Activated CD4-positive, alpha-beta T cell treated with anti-CD3 and anti-CD28 coated beads, Interleukin-2, amount 10 ng/mL, durations not matched to agents 7 days and 5 days (primary cell): ENCODE measurements at places on chromosomes 3 and 15. TPM values are rescaled to one million over a fixed set of nuclear protein-coding genes. Genes with fewer than 3 reads are reported as not detected.

DNA sequence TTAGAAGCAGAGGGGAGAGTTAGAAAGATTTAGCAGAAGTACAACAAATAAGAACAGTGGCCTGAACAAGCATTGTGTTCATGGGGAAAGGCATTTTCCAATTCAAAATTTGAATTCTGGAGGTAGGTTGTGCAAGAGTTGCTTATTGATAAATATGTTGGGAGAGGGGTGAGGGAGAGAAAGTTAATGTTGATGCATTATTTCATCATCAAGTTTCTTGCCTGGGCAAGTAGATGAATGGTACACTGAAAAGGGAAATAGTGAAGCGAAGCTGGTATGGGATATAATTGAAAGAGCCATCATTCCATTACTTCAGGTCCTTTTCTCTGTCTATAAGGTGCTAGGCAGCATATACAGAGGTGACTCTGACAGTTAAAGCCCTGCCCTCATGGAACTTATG lies 288.9 kb upstream of the GBE1 start:
- no peak for DNase-seq

DNA sequence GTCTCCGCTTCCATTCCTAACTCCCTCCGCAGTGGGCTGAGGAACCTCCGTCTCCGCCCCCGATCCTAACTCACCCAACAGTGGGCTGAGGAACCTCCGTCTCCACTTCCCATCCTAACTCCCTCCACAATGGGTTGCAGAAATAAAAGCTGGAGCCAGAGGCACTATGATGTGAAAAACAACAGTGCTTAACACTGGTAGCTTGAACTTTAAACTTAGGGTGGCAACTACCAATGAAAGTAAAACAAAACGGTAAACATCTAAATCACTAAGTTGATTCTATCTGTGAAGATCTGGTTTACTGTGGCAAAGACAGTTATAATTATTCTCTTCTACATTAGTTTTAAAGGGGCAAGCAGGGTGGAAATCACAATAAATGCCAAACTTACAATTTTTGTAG lies 25.9 kb upstream of the GP5 start:
- no peak for DNase-seq

GRCh38 chr15:67852418-67852817 lies 12.6 kb upstream of the RNU6-1 start:
- DNase-seq = no peak

DNA sequence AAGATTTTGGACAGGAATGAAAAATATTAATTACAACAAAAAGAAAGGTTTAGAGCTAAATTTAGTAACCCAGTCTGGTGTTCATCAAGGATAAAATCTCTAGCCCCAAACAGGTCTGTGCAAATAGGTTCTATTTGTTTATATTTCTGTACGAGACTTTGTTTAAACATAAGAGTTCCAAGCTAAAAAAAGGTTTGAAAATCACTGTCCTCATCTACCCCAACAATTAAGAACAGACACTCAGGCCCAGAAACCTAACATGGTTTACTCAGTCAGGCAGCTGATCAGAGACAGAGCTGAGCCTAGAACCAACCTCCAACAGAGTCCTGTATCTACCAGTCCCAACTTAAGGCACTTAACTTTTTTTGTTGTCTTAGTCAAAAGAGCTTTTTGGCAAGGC lies 49.3 kb downstream of the SNX4 start:
- DNase-seq = no peak

Gene ADAMTS7
- total RNA-seq = 0.10 TPM

Gene CGNL1
- total RNA-seq = not detected
